Activated CD4-positive, alpha-beta T cell treated with anti-CD3 and anti-CD28 coated beads, Interleukin-2, amount 10 ng/mL, durations not matched to agents 7 days and 5 days (primary cell): ENCODE measurements at places on chromosomes 13 and 19.

GRCh38 chr13:37576601-37577000 is 22.0 kb downstream of the POSTN start:
- DNase-seq: no peak

DNA sequence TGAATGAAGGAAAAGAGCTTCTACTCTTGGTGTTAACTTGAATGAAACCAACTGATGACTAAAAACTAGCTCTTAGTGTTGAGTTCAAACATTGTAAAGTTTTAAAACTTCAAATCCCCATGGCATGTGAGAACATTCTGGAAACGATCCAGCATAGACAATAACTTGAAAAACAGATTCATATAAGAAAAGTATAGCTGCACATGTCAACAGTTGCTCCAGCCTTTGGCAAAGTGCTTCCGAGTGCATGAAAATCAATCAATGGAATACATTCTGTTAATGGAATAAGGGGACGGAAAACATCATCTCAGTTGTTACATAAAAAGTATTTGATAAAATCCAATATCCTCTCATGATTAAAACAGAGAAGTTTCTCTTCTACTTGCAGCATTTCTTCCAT is 89.8 kb downstream of the MBNL2 start:
- no peak for DNase-seq

DNA sequence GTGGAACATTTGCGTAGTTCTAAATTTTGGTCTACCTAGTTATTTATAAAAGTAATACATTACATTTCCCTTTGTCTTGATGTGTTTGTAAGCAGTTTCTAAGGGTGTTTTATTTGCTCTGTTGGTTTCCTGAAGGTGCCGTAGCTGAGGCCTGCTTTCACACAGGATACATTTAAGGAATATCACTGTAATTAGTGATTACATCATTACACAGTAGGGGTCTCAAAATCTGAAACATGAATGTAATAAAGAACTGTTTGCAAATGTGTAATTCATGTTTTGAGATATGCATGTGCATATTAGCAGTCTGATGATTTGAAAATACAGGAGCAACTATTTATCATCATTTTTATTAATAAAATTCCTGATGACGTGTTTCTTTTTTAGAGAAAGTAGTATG is 281.8 kb downstream of the MTUS2 start:
- no peak for DNase-seq

DNA sequence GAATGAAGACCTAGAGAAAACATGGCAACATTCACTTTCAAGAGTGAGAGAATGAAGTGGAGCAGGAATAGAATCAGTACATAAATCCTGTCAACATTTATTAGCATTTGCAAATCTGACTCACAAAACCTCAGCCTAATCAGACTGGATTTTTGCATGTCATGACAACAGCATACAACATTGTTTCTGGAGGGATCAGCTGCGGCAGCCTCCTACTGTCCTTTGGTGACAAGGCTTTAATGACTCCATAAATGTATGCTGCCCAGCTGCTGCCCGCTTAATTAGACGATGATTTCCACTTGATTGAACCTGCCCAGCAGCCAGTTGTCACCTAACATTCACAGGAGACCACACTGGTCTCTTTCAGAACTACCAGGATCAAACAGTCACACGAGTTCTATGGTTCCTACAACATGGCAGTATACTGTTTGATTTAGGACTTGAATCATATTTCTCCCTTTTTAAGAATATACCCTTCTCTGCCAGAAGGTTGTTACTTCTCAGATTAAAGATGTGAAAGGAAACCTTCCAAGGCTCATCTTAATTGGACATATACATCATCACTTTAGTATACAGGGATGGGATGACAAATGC is 9.3 kb downstream of the EBPL start:
- no peak for DNase-seq

DNA sequence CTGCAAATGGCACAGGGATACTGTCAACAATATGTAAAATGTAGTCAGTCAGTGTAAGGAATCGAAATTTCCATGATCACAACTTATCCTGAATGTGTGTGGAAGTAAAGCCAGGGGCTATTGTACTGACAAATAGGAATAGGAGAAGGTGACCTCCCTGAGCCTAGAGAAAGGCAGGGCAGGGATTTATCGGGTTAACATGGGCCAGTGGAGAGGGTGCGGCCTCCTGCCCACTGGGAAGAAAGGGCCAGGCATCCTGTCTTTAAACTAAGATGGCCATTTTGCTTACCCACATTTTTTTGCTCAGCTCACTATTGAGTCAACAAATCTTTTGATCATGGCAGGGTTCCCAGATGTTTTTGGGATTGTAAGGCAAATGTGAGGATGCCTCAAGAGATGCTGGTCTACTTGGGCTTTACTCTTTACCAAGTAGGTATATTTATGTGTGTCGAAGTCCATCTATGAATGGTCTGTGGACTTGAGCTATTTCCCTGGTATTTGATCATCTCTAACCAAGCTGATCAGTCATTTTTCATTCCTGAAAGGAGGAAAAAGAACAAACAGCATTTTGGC is 116.6 kb upstream of the RNF113B start:
- DNase-seq: no peak

- DNase-seq: no peak
Observed at GRCh38 chr13:20547479-20547908, 19.5 kb upstream of the IFT88 start.

- DNase-seq: peak; percentile 74
Observed at GRCh38 chr19:14368011-14368513, 13.2 kb upstream of the ADGRE5 start.
